ENCODE measurements at places on chromosomes 3 and 15.

GRCh38 chr15:100913961-100914360 is 5.2 kb upstream of the LRRK1 start:
- no peak for DNase-seq

DNA sequence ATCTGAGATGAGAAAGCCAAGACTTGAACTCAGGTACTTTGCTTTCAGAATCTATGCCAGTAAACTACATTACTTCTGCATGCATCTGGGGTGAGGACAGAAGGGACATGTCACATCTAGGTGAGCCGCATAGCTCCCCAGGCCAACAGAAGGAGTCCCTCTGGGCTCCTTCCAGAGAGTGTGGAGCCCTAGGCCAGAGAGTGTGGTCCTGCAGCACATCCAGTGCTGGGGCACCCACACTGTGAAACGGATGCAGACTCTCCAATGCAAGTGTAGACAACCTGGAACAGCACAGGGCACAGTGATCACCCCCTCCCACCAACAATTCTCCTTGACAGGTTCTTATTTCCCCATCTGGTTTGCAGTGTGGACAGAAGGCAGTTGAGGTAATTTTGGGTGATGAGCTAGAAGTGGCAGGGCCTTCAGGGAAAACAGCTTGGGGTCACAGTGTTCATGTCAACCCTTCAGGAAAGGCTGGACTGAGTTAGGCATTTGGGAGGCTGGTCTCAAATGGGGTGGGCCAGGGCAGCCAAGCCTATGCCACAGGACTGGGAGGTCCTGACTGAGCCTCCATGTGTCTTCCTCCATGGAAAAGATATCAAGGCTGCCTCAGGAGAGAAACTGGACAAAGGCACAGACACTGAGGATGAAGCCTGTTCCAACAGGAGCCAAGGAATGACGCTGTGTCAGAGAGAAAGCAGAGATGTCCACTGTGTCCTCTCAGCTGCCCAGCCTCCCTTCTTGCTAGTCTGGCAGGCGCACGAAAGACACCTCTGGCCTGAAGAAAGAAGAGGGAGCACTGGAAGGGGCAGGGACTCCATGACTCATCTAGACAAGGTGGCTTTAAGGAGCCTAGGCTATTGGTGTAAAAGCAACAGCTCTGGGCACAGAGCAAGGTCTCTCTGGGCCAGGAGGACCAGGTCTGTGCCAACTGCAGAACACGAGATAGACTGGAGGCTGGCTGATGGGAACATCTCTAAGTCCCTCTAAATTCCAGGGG is 1.7 kb downstream of the PLCD1 start:
- DNase-seq: peak; percentile 16

- no peak for DNase-seq
These were observed 62.8 kb downstream of the MECOM start for GRCh38 chr3:169600732-169601131.

DNA sequence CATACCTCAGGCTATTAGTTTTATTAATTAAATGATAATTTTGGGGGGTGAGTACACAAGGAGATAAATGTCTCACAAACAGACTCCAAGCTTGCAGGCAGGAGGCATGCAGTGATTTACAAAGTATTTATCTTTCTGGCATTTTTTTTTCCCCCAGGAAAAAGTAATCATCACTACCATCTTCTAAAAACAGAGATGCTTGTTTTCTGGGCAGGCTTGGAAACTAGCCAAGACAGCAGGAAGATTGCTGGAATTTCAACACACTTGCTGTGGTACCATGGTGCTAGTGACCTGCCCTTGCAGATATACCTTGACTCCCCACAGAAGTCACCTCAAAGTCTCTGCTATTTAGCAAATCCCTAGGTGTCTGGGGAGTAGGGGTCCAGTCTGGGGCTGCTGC is 732.8 kb upstream of the CFAP20DC start:
- no peak for DNase-seq

GRCh38 chr15:62781081-62781497 is 261.5 kb upstream of the TPM1 start:
- DNase-seq: no peak

DNA sequence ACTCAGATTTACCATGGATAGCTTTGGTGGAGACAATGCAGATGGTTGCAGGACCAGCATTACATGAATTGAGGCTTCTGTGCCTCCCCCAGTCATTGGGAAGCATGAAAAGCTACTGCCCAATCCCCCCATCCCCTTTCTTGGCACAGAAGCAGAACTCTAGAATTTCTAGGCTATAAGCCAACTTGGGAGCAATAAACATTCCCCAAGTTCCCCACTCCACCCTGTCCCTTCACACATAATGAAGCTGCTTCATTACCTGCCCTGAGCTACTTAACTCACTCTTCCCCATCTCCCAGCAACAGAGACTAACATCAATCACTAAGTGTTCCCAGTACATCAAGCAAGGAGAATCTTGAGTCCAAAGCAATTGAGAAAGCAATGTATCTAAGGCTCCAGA is 164.5 kb downstream of the RORA start:
- DNase-seq: no peak

- DNase-seq: no peak
These were observed 7.0 kb upstream of the FSTL1 start for GRCh38 chr3:120457827-120458226.
